ENCODE measurements at places on chromosomes 6 and 20. TPM values are rescaled to one million over a fixed set of nuclear protein-coding genes. Genes with fewer than 3 reads are reported as not detected.

DNA sequence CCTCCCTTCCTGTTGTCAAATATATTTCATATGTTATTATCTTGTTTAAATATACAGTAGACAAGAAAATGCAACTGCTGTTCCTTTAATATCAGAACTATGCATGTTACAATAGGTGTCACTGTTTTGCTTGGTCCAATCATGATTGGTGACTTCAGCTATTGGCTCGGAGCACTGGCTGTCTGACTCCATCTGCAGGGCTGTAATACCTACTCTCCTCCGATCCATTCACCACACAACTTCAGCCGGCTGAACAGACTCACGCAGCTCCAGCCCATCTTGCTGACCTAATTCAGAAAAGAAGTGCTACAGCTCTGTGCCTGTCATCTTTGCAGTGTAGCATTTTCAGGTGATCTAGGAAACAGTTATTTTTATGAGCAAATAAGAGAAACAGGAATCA is at the start of gene BTBD3:
TSS of gene BTBD3 (plus strand) at position 231 of the 400 bp plus-strand sequence. CDS start 383 bp downstream, outside the sequence.
- no peak for DNase-seq

LY6G6F gene
- total RNA-seq: not detected

GRCh38 chr20:19809505-19809904 is 51.4 kb downstream of the RIN2 start:
- DNase-seq: no peak

- no peak for DNase-seq
Measured at GRCh38 chr6:78771586-78771985, 95.8 kb upstream of the IRAK1BP1 start.

SRMS gene
- total RNA-seq: not detected

DNA sequence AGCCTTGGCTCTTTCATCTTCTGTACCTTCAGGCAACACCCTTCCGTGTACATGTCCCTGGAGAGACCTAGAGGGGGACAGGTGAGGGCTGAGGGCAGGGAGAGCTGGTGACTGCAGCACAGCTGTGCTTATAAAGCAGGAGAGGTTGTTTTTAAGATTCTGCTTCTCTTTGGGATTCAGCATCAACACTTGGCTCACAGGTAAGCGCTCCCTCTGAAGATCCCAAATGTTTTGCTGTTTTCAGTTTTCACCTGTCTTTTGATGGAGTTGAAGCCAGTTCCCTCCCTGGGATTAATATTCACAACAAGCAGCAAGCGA is 19.4 kb upstream of the TRAF3IP2 start:
- no peak for DNase-seq

GRCh38 chr6:49698478-49698877 is 14.9 kb downstream of the CRISP2 start:
- DNase-seq: no peak
